ENCODE measurements at places on chromosomes 1 and 21.

DNA sequence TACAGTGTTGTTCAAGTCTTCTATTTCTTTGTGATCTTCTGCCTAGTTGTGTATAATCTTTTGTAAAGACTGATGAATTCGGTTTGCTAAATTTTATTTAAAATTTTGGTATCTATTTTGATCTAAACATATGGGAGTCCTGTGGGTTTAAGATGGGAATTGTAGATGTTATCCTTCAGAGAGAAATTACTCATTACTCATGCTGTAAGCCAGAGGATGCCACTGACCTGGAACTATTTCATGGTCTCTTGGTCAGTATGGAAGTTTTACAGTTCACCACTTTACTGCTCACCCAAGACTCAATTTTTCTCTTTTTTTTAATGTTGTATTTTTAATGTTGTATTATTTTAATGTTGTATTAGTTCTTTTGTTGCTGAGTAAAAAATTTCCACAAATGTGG is 138.6 kb upstream of the B3GALT2 start:
- DNase-seq = no peak

- DNase-seq = no peak
These were observed 20.3 kb upstream of the TMEM222 start for GRCh38 chr1:27301582-27302199.

GRCh38 chr1:151377150-151377884 is 4.8 kb upstream of the SELENBP1 start:
- DNase-seq = no peak

GRCh38 chr1:54394104-54394503 is 12.1 kb downstream of the SSBP3 start:
- no peak for DNase-seq

DNA sequence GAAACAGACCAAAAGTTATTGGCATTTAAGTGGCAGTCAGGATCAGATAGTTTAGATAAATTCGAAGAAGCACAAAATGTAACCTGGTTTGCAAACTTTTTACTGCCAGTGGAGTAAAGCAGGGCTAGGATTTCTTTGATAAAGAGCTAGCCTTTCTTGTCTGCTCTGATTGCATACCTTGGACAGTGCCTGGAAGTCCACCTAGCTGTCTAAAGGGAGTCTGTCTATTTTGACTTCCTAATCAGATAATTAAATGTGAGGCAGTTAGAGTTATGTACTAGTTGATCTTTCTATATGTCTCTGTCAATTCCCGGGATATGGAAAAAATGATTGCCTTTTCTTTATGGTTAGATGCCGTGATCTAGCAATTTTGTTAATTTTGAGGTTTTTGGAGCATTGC is 4.1 kb downstream of the GPSM2 start:
- peak; percentile 20 for DNase-seq

DNA sequence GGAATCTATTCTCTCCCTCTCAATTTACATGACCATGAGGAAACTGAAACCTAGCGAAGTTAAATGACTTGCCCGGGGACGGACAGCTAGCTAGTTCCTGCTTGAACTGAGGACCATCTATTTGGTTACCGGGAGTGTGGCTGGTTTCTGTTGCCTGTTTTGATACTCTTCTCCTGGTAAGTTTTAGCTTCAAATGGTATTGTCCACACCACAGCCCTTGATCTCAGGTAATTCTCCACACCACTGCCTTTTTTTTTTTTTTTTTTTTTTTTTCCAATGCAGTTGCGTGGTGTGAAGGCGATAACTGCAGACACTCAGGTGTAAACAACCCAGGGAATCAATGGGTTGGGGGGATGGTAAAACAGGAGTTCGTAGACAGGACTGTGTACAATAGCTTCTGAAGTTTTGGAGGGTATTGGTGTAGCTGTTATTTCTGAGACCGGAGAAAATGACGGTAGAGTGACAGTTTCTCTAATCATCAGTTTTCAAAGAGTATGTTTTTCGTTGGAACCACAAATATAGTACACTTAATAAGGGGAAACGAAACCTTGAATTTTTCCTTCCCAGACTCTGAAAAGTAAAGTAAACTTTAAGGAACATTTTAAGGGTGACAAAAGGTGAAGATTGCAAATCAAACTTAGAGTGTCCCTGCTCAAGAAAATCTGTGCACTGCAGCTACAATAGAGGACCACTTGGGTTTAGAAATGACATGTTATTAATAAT is 125.3 kb upstream of the CACYBP start:
- DNase-seq = no peak
